EH (cell line): ENCODE measurements at places on chromosomes 1 and 21.

DNA sequence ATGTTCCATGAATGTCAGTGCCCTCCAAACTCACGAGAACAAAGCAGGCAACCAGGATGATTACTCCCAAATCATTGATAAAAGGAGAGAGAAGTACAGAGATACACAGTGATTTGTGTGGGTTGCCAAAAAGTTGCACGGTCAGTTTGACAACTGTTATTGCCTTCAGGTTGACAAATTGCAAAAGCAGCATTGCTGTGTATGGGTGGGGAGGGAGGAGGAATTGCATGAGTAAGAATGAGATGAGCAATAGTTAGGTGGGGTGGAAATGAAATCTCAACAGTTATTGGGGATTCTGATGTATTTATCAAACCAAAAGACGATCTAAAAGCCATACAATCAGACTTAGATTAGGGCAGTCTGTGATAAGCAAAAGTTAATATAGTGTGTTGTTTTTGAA is 93.7 kb downstream of the NTMT2 start:
- no peak for DNase-seq

- DNase-seq: no peak
Measured at GRCh38 chr1:211033921-211034525, 99.9 kb downstream of the KCNH1 start.

- DNase-seq: no peak
Measured at GRCh38 chr1:228211531-228212414, 3.9 kb downstream of the OBSCN start.

GRCh38 chr1:61183471-61184039 is 101.2 kb downstream of the NFIA start:
- DNase-seq: peak; percentile 25

- DNase-seq: no peak
Measured at GRCh38 chr1:46278807-46279206, 24.6 kb downstream of the LRRC41 start.

DNA sequence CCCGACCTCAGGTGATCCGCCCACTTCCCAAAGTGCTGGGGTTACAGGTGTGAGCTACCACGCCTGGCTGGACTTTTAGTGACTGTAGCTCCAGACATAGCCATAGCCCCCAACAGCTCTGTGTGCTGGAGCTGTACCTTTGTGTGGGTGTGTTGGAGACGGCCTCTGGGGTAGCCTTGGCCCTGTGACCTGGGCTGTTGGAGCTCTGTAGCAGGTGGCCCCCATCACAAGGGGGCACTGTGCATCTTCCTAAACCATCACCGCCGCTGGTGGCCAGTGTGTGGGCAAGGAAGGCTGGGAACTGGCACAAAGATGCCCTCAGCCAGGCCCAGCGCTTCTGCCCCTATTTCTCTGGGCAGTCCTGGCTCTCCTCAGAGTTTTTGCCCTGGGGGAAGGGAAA is 38.4 kb upstream of the FOXO6 start:
- DNase-seq: peak; percentile 46
